ENCODE measurements at places on chromosomes 16 and 17.

DNA sequence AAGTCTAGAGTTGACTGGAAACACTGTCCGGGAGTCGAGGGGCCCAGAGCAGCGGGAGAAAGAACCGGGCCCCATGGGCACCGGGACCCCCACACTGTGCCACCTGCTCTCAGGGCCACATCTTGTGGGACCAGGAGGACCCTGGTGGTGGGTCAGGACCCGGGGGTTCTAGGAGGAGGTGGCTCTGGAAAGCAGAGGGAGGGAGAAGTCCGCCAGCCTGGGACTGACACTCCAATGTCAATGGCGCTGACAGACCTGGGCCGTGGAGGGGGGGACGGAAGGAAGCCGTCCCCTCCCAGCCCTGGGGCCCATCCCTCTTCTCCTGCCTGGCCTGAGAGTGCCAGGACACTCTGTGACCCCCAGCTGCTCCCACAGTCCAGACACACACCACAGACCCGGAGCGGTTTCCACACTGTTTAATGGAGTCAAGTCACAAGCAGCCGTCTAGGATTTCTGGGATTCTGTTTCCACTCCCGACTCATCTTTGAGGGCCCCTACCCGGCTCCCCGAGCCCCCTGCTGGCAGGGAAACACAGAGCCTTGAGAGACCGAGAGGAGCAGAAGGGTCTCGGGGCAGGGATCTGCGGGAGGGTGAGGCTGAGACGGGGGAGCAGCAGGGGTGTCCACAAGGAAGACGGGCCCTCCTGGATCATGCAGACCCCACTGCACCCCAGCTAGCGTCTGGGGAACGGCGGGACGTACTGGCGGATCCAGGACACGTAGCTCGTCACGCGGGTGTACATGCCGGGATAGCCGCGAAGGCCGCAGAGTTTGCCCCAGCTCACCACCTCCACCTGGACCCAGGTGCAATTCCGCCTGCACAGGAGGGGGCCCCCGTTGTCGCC, 23.5 kb upstream of the UBE2I start:
- no peak for DNase-seq

- no peak for DNase-seq
These were observed 31.6 kb downstream of the EFCAB5 start for GRCh38 chr17:29973005-29973404.

- DNase-seq: no peak
These were observed 13.2 kb downstream of the JPT2 start for GRCh38 chr16:1691276-1691675.

DNA sequence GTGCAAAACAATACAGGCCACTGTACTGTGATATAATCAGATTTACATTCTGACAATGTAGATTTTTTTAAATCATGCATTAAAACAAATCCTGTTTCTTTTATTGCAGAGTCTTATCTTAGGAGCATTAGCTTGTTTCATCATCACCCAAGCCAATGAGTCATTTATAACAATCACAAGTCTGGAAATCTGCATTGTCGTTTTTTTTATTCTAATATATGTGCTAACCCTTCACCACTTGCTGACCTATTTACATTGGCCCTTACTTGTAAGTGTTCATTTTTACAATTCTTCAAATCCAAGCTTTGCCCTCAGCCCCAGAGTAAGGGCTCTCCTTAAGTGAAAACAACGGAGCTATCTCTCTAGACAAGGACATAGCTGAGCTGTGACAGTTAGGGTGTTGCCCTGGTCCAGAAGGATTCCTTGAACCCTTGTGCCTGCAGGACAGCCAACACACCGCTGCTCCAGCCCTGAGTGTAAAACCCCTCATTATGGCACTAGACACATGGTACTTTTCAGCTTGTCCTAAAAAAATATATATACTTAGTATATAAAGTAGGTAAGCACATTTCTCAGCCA, 3.7 kb downstream of the CMTM1 start:
- no peak for DNase-seq

- no peak for DNase-seq
These were observed 9.0 kb upstream of the CSNK1D start for GRCh38 chr17:82282239-82283207.

DNA sequence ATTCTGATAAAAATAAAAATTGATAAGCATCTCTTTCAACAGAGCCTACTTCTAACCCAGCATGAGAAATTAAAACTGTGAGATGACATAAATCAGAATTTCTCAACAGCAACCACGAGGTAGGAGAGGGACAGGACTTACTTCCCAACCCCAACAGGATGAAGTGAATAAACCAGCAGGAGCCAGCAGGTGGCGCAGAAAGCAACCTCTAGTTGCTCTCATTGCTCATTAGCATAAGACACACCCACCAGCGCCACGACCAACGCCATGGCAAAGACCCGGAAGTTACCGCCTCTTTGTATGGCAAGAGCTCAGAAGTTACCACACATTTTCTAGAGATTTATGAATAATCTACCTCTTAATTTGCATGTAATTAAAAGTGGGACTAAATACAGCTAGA, 189.4 kb upstream of the CDH8 start:
- DNase-seq: no peak

DNA sequence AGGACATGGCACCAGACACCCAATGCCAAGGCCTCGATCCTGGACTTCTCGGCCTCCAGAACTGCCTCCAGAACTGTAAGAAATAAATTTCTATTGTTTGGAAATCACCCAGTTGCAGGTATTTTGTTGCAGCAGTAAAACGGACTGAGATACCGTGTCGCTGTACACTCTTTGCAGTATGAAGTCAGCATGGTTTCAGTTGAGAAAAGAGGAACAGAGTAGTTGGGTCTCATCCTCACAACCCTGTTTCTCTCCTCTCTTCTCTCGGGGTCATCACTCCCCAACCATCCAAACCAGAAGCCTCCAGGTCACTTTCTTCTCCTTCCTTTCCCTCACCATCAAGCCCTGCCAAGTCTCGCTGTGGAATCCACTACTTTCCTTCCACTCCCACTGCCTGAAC, 77.8 kb downstream of the ADCY9 start:
- no peak for DNase-seq

- DNase-seq: no peak
These were observed at the start of gene CEMP1 for GRCh38 chr16:2531371-2531695. CEMP1 (minus strand) TSS chr16:2531408; CDS start chr16:2531073, 335 bp downstream.

DNA sequence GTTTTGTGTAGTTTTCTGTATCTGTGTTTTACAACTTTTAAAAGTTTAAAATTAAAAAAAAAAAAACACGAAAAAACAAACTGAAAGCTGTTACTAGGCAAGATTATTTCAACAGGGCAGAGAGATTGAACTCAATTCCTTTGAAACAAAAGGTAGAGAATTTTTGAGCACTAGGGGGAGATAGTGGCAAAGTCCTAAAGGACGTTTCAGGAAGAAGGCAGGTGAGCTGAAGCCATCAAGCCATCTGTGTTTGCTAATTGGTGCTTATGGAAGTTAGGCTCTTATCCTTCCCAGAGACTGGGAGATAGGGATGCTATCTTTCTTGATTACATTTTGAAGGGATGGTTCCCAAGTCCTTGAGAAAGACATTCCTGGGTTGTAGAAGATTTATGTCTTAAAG, 70.6 kb upstream of the CLEC3A start:
- no peak for DNase-seq

DNA sequence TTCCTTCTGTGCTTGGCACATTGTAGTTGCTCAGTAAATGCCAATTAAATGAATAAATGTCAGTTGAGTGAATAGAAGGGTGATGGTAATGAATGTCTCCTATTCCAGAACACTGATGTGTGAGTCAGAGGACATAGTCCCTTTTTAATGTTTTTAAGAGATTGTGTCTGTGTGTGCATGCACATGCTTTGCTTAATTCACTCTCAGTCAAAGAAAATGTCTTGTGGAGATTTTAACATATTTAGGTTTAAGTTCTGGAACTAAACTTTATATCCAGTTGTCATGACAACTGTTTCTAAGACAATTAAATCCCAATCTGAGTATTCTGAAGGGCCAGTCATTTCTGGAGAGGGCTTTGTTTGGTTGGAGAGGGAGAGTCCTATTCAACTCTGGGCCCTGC, 255.3 kb upstream of the CDH11 start:
- no peak for DNase-seq

DNA sequence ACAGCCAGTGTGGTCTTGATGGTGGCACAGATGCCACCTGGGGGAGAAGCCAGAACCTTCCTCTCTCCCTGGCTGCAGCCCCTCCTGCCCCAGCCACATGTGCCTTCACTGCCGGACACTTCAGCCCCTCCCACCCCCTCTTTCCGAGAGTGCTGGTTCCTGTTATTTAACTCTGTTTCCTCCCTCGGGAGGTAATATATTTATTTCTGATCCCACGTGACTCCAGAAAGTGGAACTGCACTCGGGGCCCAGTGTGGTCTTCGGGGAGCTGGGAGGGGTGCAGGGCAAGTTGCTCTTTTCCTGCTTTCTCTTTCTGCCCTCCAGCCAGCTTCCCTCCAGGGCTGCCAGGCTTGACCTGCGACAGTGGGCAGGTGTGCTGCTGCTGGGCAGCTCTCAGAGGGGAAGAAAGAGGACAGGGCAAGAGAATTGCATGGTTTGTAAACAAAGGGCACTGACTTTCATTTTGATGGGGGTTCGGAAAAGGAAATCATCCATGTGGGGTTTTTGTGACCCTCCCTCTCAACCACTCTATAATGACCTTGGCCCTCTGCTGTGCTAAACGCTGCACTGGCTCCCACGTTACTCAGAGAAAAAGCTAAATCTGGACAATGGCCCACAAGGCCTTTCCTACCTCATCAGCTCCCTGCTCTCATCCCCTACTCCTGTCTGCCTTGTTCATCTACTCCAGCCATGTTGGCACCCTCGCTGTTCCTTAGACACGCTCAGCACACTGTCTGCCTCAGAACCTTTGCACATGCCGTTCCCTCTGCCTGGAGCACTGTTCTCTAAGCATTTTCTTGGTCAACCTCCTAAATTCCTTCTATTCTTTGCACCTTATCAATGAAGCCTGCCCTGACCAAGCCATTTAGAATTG, 8.2 kb upstream of the CIITA start:
- no peak for DNase-seq

DNA sequence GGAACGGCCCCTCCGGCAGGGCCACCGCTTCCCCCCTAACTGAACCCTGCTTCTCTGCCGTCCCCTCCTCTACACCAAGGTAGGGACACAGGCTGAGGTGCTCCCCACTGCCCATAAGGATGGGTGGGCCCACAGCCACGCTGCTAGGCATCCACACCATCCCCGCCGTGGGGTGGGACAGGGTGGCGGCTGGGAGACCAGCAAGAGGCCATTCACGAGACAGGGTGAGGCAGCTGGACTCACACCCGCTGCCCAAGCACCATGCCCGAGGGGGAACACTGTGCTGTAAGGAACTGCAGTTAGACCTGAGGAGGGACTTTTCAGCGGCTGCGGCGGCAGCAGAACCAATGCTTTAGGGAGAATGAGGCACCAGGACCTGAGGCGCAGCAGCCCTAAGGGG, 47.5 kb upstream of the RRN3 start:
- DNase-seq: no peak

GRCh38 chr16:28572696-28573510, 19.2 kb downstream of the SGF29 start:
- no peak for DNase-seq

GRCh38 chr16:27273670-27274423, 5.3 kb upstream of the NSMCE1 start:
- peak; percentile 24 for DNase-seq

- DNase-seq: peak; percentile 63
These were observed 373 bp downstream of the CMC2 start for GRCh38 chr16:81006211-81006812.

DNA sequence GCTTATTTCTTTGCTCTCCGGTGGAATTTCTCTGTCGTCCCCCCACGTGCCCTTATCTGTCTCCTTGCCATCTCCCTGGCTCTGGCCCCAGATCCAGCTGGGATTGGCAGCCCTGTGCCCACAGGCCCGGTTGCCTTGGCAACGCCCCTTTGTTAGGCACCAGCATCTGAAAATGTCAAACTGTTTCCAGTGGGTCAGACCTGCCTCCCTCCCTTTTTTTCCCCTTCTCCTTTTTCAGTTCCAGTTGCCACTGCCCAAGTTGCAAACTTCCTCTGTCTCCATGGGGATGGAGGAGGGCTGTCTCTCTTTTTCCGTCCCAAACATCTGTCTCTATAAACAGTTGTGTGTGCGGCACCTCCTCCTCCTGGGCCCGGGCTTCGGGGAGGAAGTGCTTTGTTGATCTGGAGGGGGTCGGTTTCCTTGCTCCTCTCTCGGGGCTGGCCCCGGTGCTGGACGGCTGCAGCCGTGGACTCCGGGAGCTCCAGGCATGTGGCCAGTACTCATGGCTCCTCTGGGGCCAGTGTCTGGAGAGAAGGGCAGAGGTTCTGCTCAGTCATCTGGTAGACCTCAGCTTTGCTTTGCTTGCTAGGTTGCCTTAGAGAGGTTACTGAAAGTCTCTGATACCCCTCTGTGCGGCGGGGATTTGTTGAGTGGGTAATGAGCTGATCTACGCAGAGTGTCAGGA, 35.3 kb downstream of the SOCS3 start:
- DNase-seq: no peak

DNA sequence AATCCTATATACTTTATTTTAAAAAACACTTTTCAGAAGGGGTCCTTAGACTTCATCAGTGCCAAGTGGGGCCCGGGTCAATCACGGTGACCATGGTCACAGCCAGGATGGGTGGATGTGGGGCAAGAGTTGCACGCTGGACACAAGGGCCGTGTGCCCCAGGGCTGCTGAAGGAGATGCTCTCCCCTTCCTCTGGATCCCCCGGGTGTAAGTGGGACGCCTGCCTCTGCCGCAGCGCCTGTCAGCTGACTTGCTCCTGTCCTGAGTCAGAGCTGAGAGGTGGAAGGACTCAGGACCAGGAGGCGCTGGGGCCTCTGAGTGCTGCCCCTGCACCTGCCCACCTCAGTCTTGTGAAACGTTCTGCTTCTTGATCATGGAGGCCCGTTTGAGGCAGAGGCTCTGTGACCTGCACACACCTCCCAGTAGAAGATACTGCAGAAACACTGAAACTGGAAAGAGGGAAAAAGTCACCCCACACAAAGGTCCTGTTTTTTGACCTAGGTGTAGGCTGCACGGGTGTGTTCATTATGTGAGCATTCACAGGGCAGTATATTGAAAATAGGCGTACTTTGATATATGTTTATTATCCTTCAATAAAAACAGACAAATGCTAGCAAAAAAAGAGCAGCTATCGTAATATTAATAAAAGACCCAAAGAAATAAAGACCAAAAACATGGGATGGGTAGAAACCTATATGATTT, 40.9 kb upstream of the BAHCC1 start:
- no peak for DNase-seq

GRCh38 chr17:61451538-61452300, 503 bp upstream of the TBX4 start:
- no peak for DNase-seq

All from activated CD4-positive, alpha-beta T cell treated with anti-CD3 and anti-CD28 coated beads for 4 hours (primary cell).